ENCODE measurements at places on chromosomes 4 and X. TPM values are rescaled to one million over a fixed set of nuclear protein-coding genes. Genes with fewer than 3 reads are reported as not detected.

Gene MAGEA4
- not detected for total RNA-seq

Gene GAK
- 86.6 TPM for total RNA-seq

Gene PAGE2
- not detected for total RNA-seq

Gene ATP6AP2
- 72.7 TPM for total RNA-seq

Gene ZAR1
- total RNA-seq, result not detected

Gene WDR17
- total RNA-seq, result 4.2 TPM

Gene MAPK10
- total RNA-seq, result 0.85 TPM

Gene DCLK2
- total RNA-seq, result 9.5 TPM

Gene ADGRG2
- 2.0 TPM for total RNA-seq

Gene ERCC6L
- total RNA-seq, result 17.3 TPM

Gene PPAT
- 38.3 TPM for total RNA-seq
